ENCODE measurements at places on chromosomes 4 and X.

DNA sequence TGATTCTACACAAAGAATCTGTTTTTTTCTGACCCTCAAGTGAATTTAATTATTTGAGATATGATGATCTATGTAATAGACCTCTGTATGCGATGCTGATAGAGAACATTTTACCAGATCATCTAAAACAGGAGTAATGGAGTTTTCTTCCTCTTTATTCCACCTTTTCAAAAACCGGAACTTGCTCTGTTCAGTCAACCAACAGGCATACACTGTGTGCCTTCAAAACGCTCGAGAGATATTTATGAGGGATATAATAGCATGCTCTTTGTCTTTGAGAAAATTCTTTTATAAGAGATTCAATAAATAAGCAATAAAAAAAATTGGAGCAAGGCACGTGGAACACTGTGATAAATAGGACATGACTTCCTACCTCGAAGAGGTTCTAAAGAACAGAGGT is 2.0 kb downstream of the NYX start:
- no peak for DNase-seq

DNA sequence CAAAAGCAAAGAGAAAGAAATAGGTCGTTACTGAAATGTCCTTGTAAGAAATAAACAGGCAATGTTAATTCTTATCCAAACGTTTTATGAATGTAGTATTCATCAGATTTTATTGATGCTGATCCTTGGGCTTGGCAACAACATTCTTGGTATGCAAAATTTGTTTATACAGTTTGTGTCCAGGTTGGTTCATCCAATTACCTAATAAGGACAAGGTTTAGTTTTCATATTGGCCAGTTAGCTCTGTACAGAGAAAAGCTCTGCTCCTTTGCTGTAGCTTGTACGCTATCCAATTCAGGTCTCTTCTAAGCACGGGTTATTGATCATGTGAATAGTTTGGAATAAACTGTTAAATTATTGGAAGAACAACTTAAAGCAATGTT is 14.4 kb upstream of the CCNG2 start:
- DNase-seq, result no peak

DNA sequence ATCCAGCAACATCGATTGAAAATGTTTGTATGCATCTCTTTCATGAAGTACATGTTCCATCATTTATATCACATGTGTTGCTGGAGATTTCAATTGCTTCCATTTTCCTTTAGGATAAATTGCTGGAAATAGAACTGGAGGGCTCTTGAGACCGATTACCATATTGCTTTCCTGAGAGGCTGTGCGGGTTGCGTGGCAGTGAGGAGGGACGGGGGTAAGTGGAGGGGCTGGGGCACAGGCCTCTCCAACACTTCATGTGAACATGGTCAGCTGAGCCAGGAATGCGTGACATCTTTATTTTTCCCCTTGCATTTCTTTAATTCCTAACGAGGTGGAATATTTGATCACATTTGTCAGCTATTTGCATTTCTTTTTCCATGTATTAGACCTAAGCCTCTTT is 144.6 kb downstream of the TBL1X start:
- DNase-seq, result no peak

DNA sequence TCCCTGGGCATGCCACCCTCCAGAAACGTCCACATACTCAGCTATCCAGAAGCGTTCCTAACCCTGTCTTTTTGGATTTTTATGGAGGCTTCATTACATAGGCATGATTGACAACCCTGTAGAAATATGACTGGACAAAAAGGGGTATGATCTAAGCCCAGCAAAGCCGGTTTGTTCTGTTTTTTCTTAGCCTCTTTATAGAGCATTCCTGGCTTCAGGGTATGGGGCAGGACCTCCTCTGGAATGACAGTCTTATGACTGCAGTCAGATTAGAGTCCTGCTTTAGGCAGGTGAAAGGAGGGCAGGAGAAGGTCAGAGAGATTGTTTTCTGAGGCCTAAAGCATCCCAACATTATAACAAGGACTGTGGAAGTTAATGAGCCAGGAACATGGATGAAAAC is 137.4 kb downstream of the DCLK2 start:
- peak; percentile 22 for DNase-seq

DNA sequence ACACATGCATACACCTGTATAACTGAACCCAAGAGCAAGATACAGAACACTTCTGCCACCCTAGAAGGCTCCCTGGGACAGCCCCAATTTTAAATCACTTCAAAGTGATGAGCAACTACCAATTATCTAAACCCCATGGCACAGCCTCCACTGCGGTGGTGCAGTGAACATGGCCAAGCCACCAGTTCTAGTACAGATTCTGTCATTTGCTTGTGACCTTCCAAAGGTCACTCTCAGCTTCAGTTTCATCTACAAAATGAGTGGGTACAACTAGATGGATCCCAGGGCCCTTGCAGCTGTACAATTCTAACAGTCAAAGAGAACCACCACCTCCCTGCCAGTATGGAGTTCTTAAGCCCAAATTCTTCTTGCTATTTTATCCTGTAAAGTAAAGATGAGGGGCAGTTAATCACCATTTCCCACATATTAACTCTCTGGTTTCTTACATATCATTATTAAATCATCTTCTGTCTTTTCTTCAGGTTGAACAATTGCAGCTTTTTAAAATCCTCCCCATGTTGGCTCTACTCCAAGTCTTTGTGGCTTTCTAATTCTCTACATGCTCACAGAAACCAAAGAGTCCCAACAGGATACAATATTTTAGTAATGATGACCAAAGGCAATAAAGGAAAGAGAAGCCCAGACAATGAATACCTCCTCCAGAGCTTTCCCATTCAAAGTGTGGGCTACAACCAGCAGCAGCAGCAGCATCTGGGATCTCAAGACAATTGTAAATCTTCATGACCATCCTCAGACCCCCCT is 39.0 kb upstream of the GPM6B start:
- no peak for DNase-seq

DNA sequence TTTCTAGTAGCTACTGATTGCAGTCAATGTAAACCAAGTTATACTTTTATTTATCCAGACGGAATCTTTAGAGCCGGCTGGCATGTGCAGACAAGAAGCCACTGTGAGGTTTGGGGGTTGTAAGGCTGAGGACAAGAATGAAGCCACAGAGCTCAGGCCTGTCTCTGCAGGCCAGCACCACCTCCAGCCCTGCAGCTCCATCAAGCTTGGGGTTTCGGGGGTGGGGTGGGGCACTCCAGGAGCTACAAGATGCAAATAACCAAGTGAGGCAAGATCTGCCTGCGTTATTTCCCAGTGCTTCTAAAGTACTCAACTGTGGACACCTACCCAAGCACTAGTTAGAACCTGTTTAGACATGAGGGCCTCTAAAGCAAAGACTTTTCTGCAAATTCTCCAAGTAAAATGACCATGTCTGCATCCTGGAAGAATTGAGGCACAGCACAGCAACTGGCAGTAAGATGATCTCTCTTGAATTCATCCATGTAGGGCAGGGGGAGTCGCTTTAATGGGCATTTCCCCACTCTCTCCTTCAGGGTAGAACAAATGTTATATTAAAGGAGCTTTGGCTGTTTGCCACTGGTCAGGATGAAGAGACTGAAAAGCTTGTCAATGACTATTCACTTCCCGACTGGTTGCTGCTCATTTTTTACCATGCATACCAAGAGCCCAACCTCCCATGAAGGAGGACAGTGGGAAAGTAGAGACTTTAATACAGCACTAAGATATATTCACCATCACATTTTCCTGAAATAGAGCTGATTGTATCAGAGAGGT is 222.5 kb downstream of the MGST2 start:
- DNase-seq, result no peak

GRCh38 chrX:152904151-152905080 is 6.5 kb downstream of the ZNF185 start:
- DNase-seq, result peak; percentile 90

- DNase-seq, result no peak
These were observed 10.9 kb upstream of the EXOSC9 start for GRCh38 chr4:121789960-121790829.

DNA sequence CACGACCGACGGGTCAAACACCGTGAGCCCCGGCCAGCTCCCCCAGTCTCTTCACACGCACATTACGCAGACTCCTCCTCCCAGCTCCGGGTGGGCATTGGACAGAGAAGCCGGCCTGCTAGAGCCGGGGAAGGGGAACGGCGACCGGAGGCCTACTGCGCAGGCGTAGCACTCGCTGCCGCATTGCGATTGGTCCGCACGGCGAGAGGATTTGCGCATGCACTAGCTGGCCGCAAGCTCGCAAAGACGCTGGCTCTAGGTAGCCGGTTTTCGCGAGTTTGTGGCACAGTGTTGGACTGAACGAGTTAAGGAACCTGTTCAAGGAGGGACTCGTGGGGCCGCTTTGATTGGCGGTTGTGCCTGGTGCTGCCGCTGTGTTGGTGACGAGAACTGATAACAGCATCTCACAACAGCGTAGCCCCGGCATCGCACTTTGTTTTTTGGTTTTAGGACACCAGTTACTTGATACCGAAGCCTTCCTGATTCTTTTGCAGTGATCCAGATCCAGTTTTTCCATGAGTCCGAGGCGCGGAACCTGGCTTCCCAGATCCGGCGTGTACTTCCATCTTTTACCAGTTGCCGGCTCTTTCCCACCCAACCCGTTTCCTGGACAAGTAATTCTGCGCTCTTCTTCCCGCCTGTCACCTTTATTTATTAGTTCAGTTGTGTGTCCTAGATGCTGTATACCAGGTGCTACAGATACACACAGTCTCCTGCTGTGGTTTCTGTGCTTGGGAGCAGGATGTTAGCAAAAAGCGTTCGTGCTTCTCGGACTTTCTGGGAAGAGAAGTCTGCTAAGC is at the start of gene AIFM1:
TSS of gene AIFM1 (minus strand) at position 139 of the 800 bp plus-strand sequence. CDS start 185 bp downstream, outside the sequence.
- peak; percentile 99 for DNase-seq

DNA sequence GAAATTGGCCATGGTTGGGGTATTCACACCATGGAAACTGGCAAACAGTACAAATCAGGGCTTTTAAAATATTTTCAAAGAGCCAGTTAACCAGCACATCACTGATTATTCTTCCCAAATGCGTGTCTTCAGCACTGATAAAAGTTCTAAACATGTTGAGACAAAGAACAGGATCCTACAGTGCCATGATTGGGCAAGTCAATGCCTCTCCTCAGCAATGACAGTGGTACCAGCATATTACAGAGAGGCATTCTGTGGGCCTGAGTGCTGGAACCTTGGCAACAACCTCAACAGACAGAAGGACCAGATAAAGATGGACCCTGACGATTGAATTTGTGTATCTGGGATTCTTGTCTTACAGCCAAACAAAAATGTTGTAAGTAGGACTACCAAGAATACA is 108.9 kb downstream of the EFHC2 start:
- DNase-seq, result no peak

DNA sequence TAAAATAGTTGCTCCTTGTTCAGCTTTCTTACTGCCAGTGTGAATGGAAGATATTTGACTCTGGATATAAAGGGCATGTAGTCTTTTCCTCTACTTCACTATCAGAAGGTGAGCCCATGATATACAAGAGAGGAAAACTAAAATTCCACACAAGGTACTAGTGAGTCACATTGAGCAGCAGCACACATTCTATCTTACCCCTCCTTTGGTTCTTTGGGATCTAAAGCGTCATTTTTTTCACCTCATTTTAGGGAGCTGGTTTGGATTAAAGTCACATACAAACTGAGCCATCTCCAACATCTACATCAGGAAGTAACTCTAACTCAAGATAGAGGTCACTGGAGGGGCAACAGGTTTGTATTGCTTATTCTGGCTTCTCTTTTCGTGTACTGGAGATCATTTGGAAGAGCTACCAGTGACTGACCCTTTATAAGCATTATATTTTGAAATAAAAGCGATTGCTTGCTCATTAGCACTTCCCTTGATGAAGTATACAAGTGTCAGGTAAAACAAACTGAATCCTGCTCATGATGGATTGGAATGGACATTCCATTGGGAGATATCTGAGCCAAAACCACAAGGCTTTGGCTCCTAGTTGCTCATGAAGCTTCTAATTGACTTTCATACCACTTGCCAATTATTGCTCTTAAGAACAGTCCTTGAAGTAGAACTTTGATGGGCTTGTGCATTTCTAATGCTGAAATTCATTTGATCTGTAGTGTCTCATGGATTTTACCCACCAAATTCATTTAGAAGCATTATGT is 124.1 kb downstream of the SPCS3 start:
- DNase-seq, result no peak

DNA sequence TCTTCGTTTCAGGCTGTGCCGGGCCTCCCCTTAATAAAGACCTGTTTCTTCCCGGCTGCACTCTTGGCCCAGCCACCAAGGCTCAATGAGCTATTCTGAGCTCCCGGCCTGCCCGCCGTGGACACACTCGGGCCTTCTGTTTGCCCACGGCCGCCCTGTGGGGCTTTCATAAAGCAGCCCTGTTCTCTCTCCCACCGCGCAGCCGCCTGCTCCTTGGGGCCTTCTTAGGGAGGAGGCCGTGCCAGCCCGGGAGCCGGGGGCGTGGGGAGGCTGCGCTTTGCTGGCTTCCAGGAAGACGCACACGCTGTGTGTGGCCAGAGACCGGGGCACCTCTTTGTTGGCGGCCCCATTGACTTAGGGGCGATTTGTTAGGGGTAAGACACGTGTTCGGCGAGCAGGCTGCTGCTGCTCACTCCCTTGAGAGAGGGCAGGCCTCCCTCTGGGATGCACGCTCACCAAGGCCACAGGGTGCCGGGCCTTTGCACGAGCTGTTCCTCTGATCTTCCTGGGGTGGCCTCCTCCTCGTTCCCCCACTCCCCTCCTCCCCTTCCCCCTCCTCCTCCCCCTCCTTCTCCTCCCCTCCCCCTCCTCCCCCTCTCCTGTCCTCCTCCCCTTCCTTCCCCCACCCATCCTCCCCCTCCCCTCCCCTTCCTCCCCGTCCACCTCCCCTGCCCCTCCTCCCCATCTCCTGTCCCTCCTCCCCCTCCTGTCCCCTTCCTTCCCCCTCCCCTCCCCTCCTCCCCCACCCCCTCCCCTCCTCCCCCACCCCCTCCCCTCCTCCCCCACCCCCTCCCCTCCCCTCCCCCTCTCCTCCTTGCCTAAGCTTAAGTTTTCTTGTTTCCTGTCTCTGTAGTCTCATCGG is 11.3 kb downstream of the BLOC1S4 start:
- DNase-seq, result peak; percentile 44

DNA sequence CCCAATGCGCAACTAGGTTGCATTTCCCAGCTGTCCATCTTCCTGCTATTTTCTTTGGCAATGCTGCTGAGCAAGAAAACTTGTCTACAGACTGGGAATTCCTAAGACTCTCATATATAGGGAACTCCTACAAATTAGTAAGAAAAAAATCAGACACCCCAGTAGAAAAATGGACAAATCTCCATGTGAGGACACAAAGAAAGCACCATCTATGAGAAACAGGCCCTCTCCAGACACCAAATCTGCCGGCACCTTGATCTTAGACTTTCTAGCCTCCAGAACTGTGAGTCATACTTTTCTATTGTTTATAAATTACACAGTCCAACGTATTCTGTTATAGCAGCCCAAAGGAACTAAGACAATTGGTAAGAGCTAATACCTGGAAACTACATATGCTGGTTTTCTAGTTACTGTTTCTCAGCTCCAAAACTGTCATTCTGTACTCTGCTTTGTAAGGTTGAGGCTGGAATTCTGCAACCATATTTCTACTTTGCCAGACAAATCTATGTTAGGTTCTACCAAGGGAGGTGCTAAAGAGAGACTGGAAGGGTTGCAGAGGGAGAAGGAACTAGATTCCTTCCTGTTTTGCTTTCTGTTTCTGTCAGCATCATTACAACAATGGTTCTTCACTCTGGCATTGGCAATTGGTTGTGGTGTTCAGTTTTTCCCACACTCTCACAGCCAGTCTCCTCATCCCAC is 35.7 kb upstream of the FAM241A start:
- no peak for DNase-seq

GRCh38 chr4:168677063-168677462 is 180.2 kb downstream of the PALLD start:
- DNase-seq, result peak; percentile 19

GRCh38 chrX:55648434-55648833 is 25.2 kb downstream of the FOXR2 start:
- DNase-seq, result no peak

- no peak for DNase-seq
These were observed 169.1 kb downstream of the ARHGAP24 start for GRCh38 chr4:85644061-85644460.
